ENCODE measurements at places on chromosomes 13 and 19. TPM values are rescaled to one million over a fixed set of nuclear protein-coding genes. Genes with fewer than 3 reads are reported as not detected.

PEG3 gene
- not detected for total RNA-seq

NDUFB7 gene
- 122 TPM for total RNA-seq

GAPDHS gene
- not detected for total RNA-seq

ADGRE2 gene
- 1.2 TPM for total RNA-seq

CFAP97D2 gene
- total RNA-seq: not detected

PPP1R12C gene
- 136 TPM for total RNA-seq

KLK12 gene
- not detected for total RNA-seq

ZNF229 gene
- 10.3 TPM for total RNA-seq

PEPD gene
- 40.5 TPM for total RNA-seq

PCP2 gene
- not detected for total RNA-seq

- H3K27ac ChIP-seq: no peak overlapping the region
- peak; percentile 29 for DNase-seq
- H3K4me3 ChIP-seq: no peak overlapping the region
- no peaks in the 10 kb centered on the region for H3K36me3 ChIP-seq
Measured at GRCh38 chr13:20945952-20946383, 43.4 kb upstream of the XPO4 start.

DNA sequence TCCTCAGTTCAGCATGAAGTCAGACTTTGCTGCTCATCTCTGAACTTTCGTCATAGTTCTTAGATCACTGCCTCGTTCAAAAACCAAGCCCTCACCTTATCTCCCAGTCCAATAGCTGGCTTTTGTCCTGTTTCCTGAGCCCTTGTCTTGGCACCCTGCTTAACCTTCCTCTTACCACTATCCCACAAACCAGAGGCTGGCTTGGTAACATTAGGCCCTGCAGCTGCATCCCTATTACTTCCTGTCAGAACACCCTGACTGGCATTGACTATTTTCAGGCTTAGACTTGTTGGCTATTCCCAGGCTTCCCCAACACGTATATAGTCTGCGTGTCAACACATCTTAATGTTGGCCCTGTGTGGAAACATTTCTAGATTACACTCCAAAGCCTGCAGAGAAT, 172.4 kb downstream of the VWA8 start:
- no peaks in the 10 kb centered on the region for H3K36me3 ChIP-seq
- peak; percentile 6 for DNase-seq
- no peaks in the 10 kb centered on the region for H3K27me3 ChIP-seq

DNA sequence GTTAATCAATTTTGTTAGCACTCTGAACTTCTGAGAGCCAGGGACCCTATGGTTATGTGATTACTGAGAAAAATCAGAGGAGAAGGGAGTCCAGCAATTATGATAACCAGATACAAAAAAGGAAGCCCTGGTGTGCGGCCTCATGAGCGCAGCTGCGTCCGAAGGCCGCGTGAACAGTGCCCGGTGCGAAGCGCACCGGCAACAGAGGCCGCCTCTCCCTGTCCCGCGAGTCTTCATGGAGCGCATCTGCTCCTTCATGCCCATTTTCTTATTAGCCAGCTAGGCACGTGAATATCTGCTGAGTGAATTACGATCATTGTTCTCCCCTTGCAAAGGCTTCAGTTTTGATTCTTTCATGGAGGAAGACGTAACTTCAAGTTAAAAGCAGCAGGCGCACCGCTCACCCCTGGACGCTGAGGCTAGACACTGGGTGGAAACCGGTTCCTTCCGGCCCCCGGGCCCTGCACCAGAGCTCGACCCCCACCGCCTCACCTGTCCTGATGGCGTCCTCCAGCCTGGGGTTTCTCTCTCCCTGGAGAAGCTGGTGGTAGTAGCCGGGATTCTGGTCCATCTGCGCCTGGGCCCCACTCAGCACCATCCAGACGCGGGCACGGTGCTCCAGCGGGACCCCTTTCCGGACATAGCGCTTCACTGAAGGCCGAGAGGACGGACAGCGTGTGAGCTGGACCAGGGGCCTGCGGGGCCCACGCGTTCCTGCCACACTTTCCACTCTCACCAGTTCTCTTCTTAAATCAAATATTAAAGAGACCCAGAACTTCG, 8.9 kb downstream of the GRTP1 start:
- no peak overlapping the region for H3K4me3 ChIP-seq
- H3K27me3 ChIP-seq: peaks cover 2% of the 10 kb centered on the region
- no peak for DNase-seq
- H3K27ac ChIP-seq: no peak overlapping the region

GRCh38 chr19:48798937-48799336, 11.9 kb downstream of the BCAT2 start:
- H3K27me3 ChIP-seq: peaks cover 9% of the 10 kb centered on the region
- peaks cover 2% of the 10 kb centered on the region for H3K4me1 ChIP-seq
- no peak overlapping the region for H3K27ac ChIP-seq
- peaks cover 3% of the 10 kb centered on the region for H3K36me3 ChIP-seq

GRCh38 chr13:95533545-95534160, 18.9 kb upstream of the CLDN10 start:
- H3K36me3 ChIP-seq: no peaks in the 10 kb centered on the region
- no peak overlapping the region for H3K27ac ChIP-seq
- no peak overlapping the region for H3K4me3 ChIP-seq
- peak; percentile 38 for DNase-seq
- peaks cover 5% of the 10 kb centered on the region for H3K4me1 ChIP-seq

DNA sequence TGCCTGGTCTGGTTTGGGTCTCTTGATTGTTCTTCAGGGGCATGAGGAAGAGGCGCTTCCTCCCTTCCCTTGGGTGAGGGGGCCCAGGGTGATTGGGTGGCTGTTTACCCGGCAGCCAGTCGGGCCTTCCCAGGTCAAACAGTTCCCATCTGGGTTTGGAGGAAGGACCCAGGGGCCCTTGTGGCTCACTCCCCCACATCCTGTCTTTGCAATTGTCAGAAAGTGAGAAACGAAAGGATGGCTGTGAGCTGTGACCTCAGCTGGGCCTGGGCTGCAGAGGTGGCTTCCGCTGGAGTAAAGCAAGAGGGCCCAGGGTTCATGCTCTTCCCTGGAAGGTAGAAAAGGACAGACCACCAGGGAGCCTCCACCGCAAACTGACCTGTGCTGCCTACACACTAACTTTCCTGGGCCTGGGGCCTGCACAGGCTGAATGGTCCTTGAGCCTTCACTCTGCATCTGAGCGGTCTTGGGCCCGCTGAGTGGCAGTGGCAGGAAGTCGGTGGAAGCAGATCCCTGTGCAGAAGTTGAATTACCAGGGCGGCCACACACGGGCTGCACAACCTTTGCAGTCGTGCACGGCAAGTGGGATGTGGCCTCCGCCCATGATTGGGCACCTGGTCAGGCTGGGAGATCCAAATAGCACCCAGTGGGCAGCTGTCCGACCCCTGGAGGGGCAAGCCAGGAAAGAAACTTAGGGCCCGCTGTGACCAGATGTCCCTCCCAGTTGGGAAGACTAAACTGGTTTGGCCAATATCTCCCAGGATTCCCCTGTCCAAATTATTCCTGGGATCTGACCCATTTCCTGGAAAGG, 5.3 kb upstream of the CD79A start:
- peaks cover 23% of the 10 kb centered on the region for H3K4me1 ChIP-seq
- peaks cover 30% of the 10 kb centered on the region for H3K36me3 ChIP-seq
- peak overlapping the region; percentile 71 for H3K4me3 ChIP-seq
- H3K27ac ChIP-seq: peak overlapping the region; percentile 74

- H3K4me1 ChIP-seq: no peaks in the 10 kb centered on the region
- peaks cover 1% of the 10 kb centered on the region for H3K27me3 ChIP-seq
- DNase-seq: no peak
- H3K36me3 ChIP-seq: no peaks in the 10 kb centered on the region
Measured at GRCh38 chr13:51479199-51479523, 26.3 kb upstream of the INTS6 start.

GRCh38 chr19:45323671-45324081, 1.0 kb upstream of the CKM start:
- no peak overlapping the region for H3K27ac ChIP-seq
- H3K4me3 ChIP-seq: no peak overlapping the region
- no peaks in the 10 kb centered on the region for H3K4me1 ChIP-seq
- no peaks in the 10 kb centered on the region for H3K36me3 ChIP-seq
- DNase-seq: no peak

- H3K27me3 ChIP-seq: no peaks in the 10 kb centered on the region
- H3K4me3 ChIP-seq: no peak overlapping the region
- H3K4me1 ChIP-seq: peaks cover 4% of the 10 kb centered on the region
- no peaks in the 10 kb centered on the region for H3K36me3 ChIP-seq
- no peak for DNase-seq
Measured at GRCh38 chr13:80716610-80717081, 375.7 kb upstream of the SPRY2 start.

GRCh38 chr13:50942630-50943311, 33.2 kb downstream of the RNASEH2B start:
- peaks cover 3% of the 10 kb centered on the region for H3K27me3 ChIP-seq
- H3K27ac ChIP-seq: no peak overlapping the region
- H3K4me1 ChIP-seq: no peaks in the 10 kb centered on the region
- no peak for DNase-seq
- H3K36me3 ChIP-seq: no peaks in the 10 kb centered on the region

GRCh38 chr19:46299695-46300094, 2.9 kb downstream of the HIF3A start:
- H3K4me3 ChIP-seq: no peak overlapping the region
- DNase-seq: no peak
- H3K36me3 ChIP-seq: peaks cover 12% of the 10 kb centered on the region
- no peak overlapping the region for H3K27ac ChIP-seq
- peaks cover 7% of the 10 kb centered on the region for H3K27me3 ChIP-seq

GRCh38 chr13:75025956-75026355, 456.0 kb downstream of the TBC1D4 start:
- H3K27me3 ChIP-seq: no peaks in the 10 kb centered on the region
- H3K27ac ChIP-seq: no peak overlapping the region
- H3K4me3 ChIP-seq: no peak overlapping the region
- no peak for DNase-seq
- no peaks in the 10 kb centered on the region for H3K36me3 ChIP-seq

- no peak overlapping the region for H3K27ac ChIP-seq
- H3K36me3 ChIP-seq: peaks cover 37% of the 10 kb centered on the region
- H3K4me3 ChIP-seq: peak overlapping the region; percentile 84
- DNase-seq: no peak
- peaks cover 61% of the 10 kb centered on the region for H3K27me3 ChIP-seq
Measured at GRCh38 chr19:16327169-16327475, 2.5 kb downstream of the KLF2 start.

GRCh38 chr13:26711211-26711610, 49.4 kb downstream of the GPR12 start:
- no peak overlapping the region for H3K27ac ChIP-seq
- H3K27me3 ChIP-seq: no peaks in the 10 kb centered on the region
- H3K4me1 ChIP-seq: no peaks in the 10 kb centered on the region
- no peak overlapping the region for H3K4me3 ChIP-seq

DNA sequence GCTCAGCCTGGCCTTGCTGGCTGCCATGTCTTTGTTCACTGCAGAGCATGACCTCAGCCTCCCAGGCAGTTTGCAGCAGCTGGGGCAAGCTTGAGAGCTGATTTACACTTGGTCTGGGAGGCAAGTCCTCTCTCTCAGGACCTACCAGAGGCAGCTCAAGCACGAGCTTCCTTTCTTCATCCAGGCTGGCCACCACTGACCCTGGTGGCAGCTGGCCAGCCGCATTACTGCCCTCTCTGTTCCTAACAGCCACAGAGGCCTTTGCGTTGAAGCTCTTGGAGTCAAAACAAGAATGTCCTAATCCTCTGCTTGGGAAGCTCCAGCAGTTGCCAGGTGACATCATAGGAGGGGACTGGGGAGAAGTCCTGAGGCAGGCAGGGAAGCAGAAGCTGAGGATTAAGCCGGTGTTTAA, 85.7 kb downstream of the NUFIP1 start:
- no peak overlapping the region for H3K27ac ChIP-seq
- H3K36me3 ChIP-seq: no peaks in the 10 kb centered on the region
- peaks cover 8% of the 10 kb centered on the region for H3K4me1 ChIP-seq
- no peak overlapping the region for H3K4me3 ChIP-seq
- peaks cover 6% of the 10 kb centered on the region for H3K27me3 ChIP-seq

DNA sequence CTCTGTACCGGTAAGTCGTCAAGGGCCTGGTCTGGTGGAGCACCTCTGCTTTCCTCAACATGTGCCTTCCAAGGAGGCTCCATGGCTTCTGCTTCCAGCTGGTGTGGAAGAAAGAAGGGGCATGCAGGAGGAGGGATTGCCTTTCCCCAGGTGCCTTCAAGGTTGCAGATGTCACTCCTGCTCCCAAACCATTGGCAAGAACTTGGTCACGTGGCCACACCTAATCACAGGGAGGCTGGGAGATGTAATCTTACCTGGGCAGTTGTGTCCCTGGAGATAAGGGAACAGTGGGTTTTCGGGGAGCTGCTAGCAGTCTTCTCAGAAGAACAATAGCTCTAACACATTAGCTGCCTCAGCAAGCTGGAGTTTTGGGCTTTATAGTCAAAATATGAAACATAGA, 9.7 kb upstream of the GPR18 start:
- no peak overlapping the region for H3K27ac ChIP-seq
- no peak for DNase-seq

DNA sequence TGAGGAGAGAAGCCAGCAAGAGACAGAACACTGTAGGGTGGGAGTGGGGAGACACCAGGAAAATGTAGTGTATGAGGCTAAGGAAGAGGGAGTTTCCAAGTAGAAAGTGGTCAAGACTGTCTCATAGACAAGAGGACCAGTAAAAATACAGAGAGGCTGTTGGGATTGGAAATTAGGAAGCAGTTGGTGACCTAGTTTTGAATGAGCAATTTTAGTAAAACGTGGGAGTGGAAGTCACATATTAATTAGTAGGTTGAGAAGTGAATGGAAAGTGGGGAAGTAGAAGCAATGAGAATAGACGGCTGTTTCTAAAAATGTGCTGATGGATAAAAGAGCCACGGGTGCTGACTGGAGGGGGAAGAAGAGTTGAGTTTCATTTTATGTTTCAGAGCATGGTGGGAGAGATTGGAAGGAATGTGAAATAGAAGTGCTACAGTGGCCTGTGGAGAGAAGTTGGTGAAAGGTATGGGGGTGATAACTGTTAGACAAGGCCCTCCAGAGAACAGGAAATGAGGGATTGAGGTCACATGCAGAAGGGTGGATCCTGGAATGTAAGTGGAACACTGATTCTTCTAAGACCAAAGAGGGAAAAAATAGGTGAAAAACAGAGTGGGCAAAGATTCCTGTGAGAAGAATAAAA, 247.3 kb downstream of the MTUS2 start:
- peaks cover 4% of the 10 kb centered on the region for H3K27me3 ChIP-seq
- H3K4me1 ChIP-seq: no peaks in the 10 kb centered on the region

GRCh38 chr13:113123226-113124201, 915 bp downstream of the F10 start:
- no peak overlapping the region for H3K27ac ChIP-seq
- H3K27me3 ChIP-seq: peaks cover 13% of the 10 kb centered on the region
- no peaks in the 10 kb centered on the region for H3K4me1 ChIP-seq

- H3K27ac ChIP-seq: no peak overlapping the region
- H3K36me3 ChIP-seq: peaks cover 31% of the 10 kb centered on the region
- no peaks in the 10 kb centered on the region for H3K4me1 ChIP-seq
Measured at GRCh38 chr19:17060802-17061201, 14.4 kb downstream of the HAUS8 start.

Data from endothelial cell (in vitro differentiated cells).